HS-27A (cell line): ENCODE measurements at places on chromosomes 1 and 21.

- no peak for DNase-seq
Measured at GRCh38 chr21:42406201-42406621, 2.5 kb downstream of the UBASH3A start.

GRCh38 chr1:164610538-164611222 lies 51.7 kb downstream of the PBX1 start:
- no peak for DNase-seq

DNA sequence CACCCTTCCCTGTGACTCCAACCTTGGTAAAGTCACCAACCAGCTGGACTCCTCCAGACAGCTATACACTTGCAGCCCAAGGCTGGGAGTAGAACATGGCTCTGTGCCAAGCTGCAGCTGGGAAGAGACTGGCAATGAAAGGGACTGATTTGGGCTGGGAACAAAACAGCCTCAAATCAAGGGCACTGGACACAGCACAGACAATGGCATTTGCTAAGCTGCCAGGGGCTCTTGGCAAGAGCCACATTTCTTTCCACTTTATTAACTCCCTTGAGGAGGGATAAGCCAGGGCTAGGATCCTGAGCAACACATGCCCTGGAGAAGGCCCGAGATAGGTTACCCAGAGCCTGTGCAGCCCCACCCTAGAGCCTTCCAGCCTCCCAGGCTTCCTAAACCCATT lies 12.0 kb downstream of the SYT11 start:
- DNase-seq = no peak

DNA sequence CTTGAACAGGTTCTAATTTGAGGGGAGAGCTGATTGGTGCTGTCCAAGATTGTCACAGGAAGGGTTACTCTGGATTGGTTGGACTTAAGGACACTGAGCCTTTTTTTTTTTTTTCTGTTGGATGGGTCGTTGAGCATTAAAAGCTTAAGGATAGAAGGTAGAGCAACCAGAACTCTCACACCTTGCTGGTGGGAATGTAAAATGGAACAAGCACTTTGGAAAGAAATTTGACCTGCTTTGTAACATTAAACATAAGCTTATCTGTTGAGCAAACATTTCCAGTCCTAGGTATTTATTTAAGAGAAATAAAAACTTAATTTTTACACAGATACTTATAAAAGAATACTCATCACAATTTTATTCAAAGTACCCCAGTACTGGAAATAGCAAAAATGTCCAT lies 29.8 kb upstream of the PLA2G2A start:
- no peak for DNase-seq

GRCh38 chr1:64183395-64184002 lies 19.9 kb upstream of the UBE2U start:
- DNase-seq = no peak

- peak; percentile 94 for DNase-seq
Measured at GRCh38 chr1:32107742-32108661, at the start of gene KPNA6. Gene KPNA6 (plus strand): TSS chr1:32108056. CDS start chr1:32108131, 75 bp downstream.

GRCh38 chr1:42815941-42816584 lies 859 bp upstream of the ERMAP start:
- no peak for DNase-seq

- DNase-seq = no peak
Measured at GRCh38 chr21:42786884-42787283, 92.5 kb downstream of the WDR4 start.

DNA sequence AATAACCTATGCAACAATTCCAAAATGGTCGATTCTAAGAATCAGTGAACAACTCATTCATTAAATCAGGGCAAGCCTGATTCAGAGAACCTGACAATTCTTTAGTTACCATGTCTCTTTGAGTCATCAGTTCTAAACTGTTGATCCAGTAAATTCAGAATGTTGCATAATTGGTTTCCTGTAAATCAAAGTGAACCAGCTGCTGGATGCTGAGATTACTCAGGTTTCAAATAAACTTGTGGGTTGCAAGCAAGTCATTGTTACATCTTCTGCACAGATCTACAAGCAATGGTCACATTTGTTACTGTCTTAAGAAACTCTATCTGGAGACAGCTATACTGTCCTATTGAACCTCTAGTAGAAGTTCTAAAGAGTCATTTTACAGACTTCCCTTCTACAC lies 16.5 kb downstream of the PLA2G2D start:
- DNase-seq = no peak

- DNase-seq = no peak
Measured at GRCh38 chr1:163980394-163980793, 578.6 kb upstream of the PBX1 start.

DNA sequence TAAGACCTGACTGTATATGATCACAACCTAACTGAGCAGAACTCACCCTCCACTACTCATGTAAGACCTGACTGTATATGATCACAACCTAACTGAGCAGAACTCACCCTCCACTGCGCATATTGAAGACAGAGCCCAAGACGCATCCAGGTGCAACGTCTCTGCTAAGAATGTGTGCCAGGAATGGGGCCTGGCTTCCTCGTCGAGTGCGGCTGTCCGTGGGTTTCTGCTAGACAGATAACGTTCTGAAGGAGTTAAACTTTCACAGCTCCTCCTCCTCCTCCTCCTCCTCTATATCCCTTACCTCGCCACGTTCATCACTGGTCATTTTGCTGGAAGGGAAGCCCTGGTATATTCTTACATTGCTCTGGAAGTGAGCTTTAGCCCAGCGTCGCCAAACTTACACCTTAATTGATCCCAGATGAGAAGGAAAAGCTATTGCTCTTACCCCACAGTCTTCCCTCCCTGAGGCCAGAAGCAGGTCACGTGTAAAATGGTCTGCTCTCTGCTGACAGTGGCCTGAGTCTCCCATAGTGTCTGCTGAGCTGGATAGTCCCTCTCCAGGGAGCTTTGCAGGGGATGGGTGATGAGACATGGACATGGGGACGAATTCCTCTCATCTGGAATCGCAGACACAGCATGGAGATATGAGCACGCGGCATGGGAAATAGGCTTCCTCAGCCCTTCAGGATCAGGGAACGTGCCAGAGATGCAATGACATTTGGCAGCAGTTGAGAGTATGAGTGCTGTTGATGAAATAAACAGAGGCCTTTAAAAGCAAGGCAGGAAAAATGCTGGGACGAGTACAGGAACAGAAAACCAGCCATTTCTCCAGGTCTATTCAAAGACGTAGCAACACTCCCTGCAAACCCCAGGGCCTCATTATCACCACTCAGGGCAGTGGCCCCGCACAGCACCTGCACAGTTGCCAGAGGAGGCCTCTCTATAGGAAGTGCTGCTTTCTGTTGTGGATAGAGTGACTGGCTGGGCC lies 528.1 kb downstream of the KIF26B start:
- DNase-seq = no peak

GRCh38 chr1:112762541-112763500 lies 47.7 kb upstream of the PPM1J start:
- no peak for DNase-seq
